ENCODE measurements at places on chromosomes 7 and 10.

DNA sequence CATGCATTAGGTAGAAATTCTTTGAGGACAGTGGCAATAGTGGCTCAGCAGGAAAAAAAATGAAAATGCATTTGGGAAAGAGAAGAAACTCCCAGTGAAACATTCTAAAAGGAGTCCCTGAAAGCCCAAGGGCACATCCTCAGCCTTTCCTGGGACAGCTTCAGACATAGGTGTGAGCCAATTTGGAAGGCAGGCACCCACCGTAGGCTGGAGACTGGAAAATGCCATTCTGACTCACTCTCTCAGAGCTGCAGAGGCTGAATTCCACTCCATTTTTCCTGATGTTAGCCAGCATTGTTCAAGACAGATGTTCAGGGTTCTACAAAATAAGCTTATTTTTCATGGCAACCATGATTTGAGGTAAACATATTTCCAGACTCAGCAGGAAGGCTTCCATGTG is 379.0 kb upstream of the FZD8 start:
- no peak for DNase-seq

DNA sequence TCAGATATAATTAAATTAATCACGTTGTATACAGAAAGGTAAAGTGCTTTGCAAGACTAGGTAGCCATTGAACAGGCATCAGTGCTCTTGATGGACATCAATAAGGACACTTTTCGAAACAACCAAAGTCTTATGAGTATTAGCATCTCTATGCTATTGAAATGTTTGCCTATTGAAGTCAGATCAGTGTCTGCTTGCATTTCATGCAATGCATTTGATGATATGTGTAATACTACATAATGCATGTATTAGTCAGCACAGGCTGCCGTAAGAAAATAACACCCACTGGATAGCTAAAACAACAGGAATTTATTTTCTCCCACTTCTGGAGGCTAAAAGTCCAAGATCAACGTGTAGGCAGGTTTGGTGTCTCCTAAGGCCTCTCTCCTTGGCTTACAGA is 209.3 kb upstream of the PLXDC2 start:
- no peak for DNase-seq

GRCh38 chr10:68212721-68213352 is 19.1 kb downstream of the ATOH7 start:
- peak; percentile 45 for DNase-seq

- DNase-seq, result no peak
Observed at GRCh38 chr7:1848013-1848640, 178.1 kb downstream of the ELFN1 start.

DNA sequence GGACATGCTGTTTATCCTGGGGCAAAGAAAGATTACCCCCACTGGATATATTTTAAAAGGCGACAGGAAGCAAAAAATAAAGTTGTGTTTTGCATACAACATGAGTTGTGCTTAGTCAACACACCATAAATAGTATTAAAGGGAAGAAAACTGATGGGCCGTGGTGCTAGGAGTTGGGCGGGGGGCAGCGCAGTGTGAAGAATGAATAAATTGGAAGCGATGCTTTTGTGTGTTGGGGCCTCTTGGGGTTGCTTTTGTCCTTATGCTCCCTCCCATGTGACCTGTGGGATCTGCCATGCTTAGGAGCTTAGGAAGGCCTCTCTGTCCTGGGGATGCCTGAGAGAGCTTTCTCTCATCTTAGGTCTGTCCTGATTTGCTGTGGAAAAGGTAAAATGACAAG is 35.0 kb upstream of the AGR3 start:
- no peak for DNase-seq

DNA sequence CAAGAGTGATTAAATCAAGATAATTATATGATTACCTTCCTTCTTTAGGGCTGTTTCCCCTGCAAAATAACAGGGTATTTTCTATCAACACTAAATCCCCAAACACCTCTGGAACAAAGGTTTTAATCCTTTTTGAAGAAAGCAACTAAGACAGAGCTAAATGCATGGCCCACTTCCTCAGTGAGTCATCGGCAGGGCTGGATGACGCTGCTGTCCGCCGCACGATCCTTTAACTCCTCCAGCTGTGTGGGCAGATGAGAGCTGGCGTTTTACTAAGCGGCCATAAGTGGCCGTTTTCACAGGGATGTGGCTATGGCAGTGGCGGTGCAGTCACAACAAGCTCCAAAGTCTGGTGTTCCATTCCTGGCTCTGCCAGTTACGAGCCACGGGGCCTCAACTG is 76.0 kb upstream of the C1QL3 start:
- DNase-seq, result peak; percentile 11

DNA sequence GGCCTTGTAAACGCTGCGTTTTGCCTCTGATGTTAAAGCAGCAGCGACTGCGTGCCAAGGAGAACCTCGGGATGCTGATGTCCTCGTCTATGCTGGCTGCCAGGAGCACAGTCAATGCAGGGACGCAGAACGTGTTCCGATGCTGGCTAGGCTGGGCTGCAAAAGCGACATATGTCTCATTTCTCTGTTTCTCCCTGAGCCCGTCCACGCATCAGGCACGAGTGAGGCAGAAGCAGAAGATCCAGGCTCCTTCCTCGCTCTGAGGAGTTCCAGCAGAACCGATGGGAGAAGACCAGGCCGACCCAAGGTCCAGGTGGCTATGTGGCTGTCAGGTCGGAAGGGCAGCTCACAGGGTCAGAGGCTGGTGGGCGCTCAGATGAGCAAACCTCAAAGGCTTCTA is 3.7 kb upstream of the FOXL3 start:
- DNase-seq, result no peak

DNA sequence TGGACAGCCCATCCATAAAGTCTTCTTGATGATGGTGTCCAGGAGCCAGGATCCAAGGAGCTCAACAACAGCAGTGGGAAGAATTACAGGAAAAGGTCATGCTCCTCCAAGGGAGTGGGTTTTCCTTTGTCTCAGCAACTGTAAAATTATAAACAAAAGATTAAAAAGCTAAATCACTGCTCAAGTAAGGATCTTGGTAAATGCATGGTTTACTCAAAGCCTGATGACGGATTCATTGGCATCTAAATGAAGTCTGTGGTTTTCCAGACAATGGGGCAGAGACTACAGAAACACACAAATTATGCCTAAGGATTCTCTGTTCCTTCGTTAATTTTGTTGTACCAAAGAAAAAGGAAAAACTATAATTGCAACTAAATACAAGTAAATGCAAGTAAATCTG is 36.4 kb upstream of the DLX6 start:
- no peak for DNase-seq

DNA sequence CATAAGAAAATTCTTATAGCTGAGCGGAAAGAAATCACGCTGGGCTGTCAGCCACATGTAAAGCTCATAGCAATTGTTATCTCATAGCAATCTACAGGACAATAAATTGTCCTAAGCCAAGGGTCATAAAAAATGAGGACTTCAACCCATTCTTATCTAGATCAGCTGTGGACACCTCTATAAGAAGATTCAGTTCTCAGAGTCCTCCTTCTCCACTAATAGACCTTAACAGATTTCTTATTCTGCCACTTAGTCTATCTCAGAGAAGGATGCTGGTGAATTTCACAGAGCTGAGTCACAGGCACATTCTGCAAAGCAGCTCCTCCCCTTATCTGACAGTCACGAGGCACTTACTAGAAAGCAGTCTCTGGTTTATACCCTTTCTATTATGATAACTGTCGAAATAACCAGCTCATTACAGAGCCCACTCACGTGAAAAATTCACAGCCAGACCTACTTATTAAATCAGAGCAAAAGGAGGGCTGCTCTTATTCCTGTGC is 185.3 kb upstream of the PCLO start:
- peak; percentile 44 for DNase-seq

DNA sequence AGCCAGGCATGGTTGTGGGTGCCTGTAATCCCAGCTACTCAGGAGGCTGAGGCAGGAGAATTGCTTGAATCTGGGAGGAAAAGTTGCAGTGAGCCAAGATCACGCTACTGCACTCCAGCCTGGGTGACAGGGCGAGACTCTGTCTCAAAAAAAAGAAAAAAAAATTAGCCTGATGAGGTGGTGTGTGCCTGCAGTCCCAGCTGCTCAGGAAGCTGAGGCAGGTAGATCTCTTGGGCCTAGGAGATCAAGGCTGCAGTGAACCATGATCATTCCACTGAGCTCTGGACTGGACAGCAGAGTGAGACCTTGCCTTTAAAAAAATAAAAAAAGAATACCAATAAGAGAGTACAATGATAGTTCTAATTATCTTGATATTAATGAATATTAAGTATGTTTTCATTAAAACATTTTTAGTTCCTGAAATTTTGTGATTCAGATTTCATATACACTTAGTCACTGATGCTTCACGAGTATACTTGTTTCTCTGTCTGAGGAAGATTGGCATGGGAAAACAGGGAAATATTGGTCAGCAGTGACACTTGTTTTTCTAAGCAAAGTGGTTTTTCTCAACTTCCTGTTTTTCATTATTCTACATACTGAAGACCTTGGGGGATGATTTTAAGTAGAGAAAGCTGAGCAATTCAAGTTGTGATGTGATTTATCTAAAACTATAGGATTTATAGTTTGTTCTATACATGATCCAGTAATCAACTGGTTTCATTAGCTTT is 76.8 kb downstream of the ADK start:
- peak; percentile 55 for DNase-seq

GRCh38 chr7:138804618-138805017 is 6.6 kb upstream of the ATP6V0A4 start:
- no peak for DNase-seq

GRCh38 chr7:23246555-23246954 is at the start of gene GPNMB:
TSS of gene GPNMB (plus strand) at chr7:23246775. CDS start at chr7:23246858, 83 bp downstream.
- peak; percentile 98 for DNase-seq

- no peak for DNase-seq
Observed at GRCh38 chr10:35368485-35369048, 32.3 kb downstream of the CCNY start.

- DNase-seq, result no peak
Observed at GRCh38 chr7:82964150-82964882, 198.4 kb downstream of the PCLO start.

DNA sequence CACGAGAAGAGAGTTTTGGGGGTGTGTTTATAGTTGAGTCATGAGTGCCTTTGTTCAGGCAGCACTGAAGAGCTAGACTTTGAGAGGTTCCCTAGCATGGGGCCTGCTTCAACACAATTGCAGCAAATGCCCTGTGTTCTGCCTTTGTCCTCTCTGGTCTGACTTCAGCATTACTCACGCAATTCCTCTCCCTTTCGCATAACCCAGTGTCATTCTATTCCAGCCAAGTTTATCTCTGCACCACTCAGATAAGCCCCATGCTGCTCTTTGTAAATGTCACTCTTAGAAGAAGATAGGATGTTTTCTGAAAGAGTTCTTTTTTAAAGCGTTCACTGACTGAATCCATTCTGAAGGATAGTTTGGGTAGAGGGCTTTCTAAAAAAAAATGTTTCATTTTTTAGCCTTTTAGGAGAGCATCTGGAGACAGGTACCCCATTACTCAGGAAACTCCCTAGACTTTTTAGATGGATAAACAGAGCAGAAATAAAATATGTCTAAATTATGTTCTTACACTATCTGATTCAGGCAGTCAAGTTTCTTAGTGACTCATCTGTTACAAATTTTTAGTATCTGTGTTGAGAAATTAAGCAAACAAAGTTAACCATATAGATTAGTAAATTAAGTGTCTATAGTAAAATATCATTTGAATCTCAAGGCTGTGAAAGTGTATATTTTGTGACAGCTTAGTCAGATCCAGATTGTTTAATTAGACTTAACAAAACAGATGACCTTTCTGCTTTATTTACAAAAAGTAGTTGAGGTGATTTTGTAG is 318.5 kb downstream of the GPR158 start:
- no peak for DNase-seq

- peak; percentile 73 for DNase-seq
Observed at GRCh38 chr10:51422311-51423120, 276.9 kb downstream of the CSTF2T start.

DNA sequence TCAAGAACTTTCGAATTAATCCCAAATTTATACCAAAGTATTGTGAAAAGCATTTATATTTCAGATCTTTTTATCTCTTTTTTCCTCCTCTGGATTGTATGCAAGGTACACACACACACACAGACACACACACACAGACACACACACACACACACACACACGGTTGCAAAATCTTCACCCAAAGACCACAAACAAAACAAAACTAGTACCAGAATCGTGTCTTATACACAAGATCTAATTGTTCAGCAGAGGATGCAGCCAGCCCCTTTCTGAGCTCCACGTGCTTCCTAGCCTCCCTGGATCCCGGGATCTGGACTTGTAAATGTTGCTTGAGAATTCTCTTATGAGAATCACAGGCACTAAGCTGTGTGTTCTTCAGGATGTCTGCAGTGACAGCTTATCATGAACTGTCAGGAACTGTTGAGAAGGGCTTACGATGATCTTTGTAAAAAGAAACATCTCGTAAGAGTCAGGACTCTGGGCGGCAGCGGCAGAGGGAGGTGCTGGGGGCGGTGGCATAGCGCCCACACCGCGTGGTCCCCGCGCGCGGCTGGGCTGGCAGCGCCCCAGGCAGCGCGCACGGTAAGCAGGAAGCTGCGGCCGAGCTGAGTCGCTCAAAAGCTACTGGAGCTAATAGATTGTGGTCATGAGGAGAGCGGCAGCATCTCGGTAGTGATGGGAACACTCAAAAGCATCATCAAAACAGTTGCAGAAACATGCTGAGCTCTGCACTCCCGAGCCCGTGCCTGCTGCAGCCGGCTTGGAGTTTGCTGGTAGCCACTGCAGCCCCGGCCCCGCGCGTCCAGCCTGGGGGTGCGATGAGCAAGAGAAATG is 277.6 kb downstream of the GATA3 start:
- DNase-seq, result no peak

GRCh38 chr10:93313798-93314197 is 168.3 kb downstream of the MYOF start:
- no peak for DNase-seq

DNA sequence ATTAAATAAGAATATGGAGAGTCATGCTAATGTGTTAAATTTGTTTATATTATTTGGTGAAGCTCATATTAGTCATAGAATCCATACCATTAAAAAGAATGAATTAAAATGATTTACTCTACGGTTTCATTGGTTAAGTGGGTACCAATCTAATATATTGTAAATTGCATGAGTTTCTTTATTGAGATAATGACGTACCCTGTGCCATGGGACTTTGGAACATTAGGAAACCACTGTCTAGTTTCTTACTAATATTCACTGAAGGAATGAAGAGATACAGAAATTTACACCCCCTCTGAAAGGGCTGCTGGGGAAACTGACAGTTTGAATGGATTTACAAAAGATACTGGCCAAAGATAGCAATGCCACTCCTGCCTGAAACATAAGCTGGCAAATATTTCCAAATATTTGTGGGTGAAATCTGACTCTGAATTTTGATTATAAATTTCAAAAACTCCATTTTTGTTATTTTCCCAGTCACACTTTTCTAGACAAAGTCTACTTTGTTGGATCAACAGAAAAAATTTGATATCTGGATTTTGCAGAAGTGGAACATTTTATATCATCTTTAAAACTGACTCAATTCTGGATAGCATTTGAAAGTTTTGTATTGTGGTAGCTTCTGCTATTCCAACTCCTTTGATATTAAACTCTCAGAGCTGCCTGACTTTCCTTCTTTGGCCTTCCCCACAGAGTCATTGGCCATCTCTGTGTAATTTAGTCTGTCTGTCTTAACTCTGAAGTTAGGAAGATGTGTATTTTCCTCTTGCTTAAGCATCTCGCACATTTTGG is 22.3 kb downstream of the MDFIC start:
- DNase-seq, result no peak
